T-helper 17 cell (primary cell): ENCODE measurements at places on chromosomes 3 and 15.

- no peak for DNase-seq
- no peak overlapping the region for H3K4me3 ChIP-seq
- H3K27me3 ChIP-seq, result peaks cover 12% of the 10 kb centered on the region
- no peaks in the 10 kb centered on the region for H3K36me3 ChIP-seq
- H3K27ac ChIP-seq, result no peak overlapping the region
These were observed 30.5 kb downstream of the OXSM start for GRCh38 chr3:25820366-25820765.

DNA sequence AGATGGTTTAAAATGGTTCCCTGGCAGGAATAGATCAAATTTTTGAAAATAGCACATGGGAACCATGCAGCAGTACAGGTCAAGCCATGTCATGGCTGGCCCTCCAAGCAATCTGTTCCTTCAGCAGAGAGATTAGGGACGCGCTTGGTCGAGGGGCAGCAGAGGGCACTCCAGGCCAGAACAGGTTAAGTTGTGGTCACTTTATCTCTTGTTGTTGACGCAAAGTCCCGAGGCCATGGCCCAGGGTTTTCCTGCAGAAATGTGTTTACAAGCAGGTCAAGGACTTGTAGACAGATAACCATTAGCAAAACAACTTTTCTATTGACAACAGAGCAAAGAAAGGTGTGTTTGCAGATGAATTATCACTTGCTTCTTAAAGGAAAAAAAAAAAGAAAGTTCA is 570.0 kb upstream of the NR2F2 start:
- no peaks in the 10 kb centered on the region for H3K27me3 ChIP-seq
- DNase-seq, result no peak
- no peak overlapping the region for H3K27ac ChIP-seq

DNA sequence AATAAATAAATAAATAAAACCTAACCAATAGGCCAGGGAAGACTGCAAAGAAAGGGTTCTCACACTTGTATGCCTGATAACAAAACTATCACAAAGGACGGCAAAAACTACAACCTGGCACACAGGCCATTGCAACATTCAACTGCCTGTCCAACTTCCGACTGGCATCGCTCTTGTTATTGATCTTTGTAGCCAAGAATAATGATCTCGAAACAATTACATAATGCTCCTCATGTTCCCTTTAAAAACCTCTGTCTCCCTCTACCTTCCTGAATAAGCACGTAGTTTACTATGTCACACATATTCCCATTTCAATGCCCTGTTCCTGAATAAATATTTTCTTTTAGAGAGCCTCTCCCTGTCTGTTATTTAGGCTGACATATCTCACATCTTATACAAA is 74.3 kb downstream of the B3GNT5 start:
- H3K27ac ChIP-seq, result no peak overlapping the region
- H3K4me3 ChIP-seq, result no peak overlapping the region
- no peaks in the 10 kb centered on the region for H3K27me3 ChIP-seq
- H3K4me1 ChIP-seq, result peaks cover 18% of the 10 kb centered on the region

DNA sequence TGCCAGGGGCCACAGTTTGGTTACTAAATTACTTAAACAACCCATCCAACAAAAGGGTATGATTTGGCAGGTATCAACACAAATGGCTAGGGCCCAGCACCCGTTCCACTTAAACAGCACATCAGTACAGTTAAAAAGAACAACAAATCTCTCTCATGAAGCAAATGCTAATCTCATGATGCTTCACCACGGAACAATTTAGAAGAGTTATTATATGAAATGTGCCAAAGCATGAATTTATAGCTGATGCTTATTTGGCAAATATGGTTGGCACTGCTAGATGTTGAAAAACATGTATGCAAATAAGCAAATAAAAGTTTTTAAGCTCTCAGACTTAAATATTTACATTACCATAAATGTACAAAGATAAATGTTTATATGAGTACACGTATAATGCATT is 2.3 kb downstream of the PEAK1 start:
- peaks cover 3% of the 10 kb centered on the region for H3K36me3 ChIP-seq
- no peak overlapping the region for H3K27ac ChIP-seq
- no peak for DNase-seq
- H3K4me1 ChIP-seq, result peaks cover 19% of the 10 kb centered on the region
- H3K4me3 ChIP-seq, result no peak overlapping the region
- peaks cover 8% of the 10 kb centered on the region for H3K27me3 ChIP-seq

GRCh38 chr15:95252404-95252803 is 1021.0 kb downstream of the MCTP2 start:
- H3K36me3 ChIP-seq, result no peaks in the 10 kb centered on the region
- H3K27me3 ChIP-seq, result peaks cover 8% of the 10 kb centered on the region
- H3K4me1 ChIP-seq, result no peaks in the 10 kb centered on the region
- H3K27ac ChIP-seq, result no peak overlapping the region

GRCh38 chr3:15305359-15305844 is 27.0 kb downstream of the SH3BP5 start:
- no peaks in the 10 kb centered on the region for H3K27me3 ChIP-seq
- no peak for DNase-seq
- H3K4me3 ChIP-seq, result no peak overlapping the region
- peaks cover 7% of the 10 kb centered on the region for H3K36me3 ChIP-seq
- peak overlapping the region; percentile 9 for H3K27ac ChIP-seq
- H3K4me1 ChIP-seq, result peaks cover 45% of the 10 kb centered on the region

DNA sequence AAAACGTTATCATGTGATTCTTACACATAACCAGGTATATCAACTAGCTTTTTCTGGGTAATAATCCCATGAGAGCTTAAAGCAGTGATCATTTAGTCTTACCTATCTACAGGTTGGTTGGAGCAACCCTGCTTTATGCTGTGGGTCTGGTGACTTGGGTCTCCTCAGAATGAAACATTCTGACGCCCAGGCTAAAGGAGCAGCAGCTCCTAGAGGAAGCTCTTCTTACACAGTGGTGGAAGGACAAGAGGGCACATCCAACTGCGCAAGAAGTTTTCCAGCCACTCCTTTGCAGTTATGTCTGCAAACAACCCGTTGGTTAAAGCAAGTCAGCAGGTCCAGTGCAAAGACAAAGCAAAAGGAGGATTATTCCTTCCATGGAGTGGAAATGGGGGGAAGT is 377.5 kb downstream of the EDEM1 start:
- no peaks in the 10 kb centered on the region for H3K4me1 ChIP-seq
- no peaks in the 10 kb centered on the region for H3K27me3 ChIP-seq
- no peak overlapping the region for H3K27ac ChIP-seq
- no peak for DNase-seq

- H3K27ac ChIP-seq, result peak overlapping the region; percentile 1
- peaks cover 18% of the 10 kb centered on the region for H3K4me1 ChIP-seq
- no peak for DNase-seq
These were observed 58.9 kb downstream of the ZNF148 start for GRCh38 chr3:125316246-125316645.

GRCh38 chr3:11555881-11556633 is 87.7 kb downstream of the VGLL4 start:
- no peak overlapping the region for H3K4me3 ChIP-seq
- no peak for DNase-seq
- H3K4me1 ChIP-seq, result peaks cover 7% of the 10 kb centered on the region
- H3K36me3 ChIP-seq, result peaks cover 2% of the 10 kb centered on the region
- H3K27me3 ChIP-seq, result no peaks in the 10 kb centered on the region

GRCh38 chr3:56389183-56389830 is 79.0 kb downstream of the ERC2 start:
- peaks cover 36% of the 10 kb centered on the region for H3K27me3 ChIP-seq
- no peak for DNase-seq
- H3K4me3 ChIP-seq, result no peak overlapping the region
- H3K27ac ChIP-seq, result no peak overlapping the region
